Dermis blood vessel endothelial cell (primary cell): ENCODE measurements at places on chromosomes 3 and 15.
A peak's percentile ranks its signal among the peaks of the same experiment; 100 is the strongest.

DNA sequence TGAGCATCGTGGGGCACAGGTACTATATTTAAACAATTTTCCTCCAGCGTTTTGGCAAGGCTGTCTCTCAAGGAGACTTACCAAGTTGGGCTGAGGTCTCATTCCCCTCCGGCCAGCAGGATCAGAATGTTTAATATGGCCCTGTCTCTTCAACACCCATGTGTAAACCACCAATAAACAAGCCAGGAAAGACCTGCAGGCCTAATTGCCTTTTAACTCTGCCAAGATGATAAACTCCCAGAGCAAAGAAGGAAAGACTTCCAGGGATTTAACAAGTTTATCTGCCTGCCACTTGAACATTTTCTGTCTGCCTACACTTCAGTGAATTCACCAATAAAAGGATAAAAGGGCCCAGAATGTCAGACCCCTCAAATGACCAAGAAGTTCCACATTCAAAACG lies 130.3 kb upstream of the WNT5A start:
- no peak for DNase-seq

- DNase-seq, result no peak
Measured at GRCh38 chr3:113954091-113954685, 6.4 kb downstream of the ZDHHC23 start.

GRCh38 chr3:177642804-177643125 lies 445.5 kb upstream of the TBL1XR1 start:
- no peak for DNase-seq

GRCh38 chr3:52063026-52063723 lies 6.8 kb upstream of the DUSP7 start:
- no peak for DNase-seq

- DNase-seq, result no peak
Measured at GRCh38 chr3:96900031-96900430, 85.6 kb downstream of the EPHA6 start.

DNA sequence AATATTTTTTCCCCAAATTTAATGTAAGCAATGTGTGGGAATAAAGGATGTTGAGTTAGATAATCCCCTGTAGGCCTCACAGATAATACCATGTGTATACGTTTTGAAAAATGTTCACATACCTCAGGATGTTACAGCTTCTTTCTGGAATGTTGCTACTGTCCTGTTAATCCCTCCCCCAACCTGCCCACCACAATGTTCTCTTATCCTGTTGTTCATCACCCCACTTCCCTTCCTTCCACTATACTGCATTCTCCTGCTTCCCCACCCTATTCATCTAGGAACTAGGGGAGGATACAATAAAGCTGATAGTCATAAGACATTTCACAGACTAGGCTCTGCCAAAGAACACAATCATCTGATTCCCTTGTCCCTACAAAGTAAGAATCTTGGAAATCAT lies 92.1 kb downstream of the IGF2BP2 start:
- DNase-seq, result peak; percentile 94

DNA sequence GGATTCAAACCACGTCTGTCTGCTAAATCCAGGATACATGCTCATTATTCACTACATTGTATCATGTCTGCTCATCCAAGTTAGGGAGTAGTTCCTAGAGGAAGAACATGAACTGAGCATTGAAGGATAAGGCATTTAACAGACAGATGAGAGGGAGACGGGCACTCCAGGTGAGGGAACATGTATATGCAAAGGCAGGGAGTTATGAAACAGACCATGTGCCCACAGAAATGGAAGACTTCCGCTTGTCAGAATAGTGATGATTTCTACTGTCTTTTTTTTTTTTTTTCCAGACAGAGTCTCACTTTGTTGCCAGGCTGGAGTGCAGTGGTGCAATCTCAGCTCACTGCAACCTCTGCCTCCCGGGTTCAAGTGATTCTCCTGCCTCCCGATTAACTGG lies 5.0 kb upstream of the NDUFAF1 start:
- no peak for DNase-seq

GRCh38 chr3:23953523-23953922 lies 8.4 kb downstream of the NR1D2 start:
- DNase-seq, result no peak

- DNase-seq, result no peak
Measured at GRCh38 chr15:96807361-96807760, 476.9 kb downstream of the NR2F2 start.

DNA sequence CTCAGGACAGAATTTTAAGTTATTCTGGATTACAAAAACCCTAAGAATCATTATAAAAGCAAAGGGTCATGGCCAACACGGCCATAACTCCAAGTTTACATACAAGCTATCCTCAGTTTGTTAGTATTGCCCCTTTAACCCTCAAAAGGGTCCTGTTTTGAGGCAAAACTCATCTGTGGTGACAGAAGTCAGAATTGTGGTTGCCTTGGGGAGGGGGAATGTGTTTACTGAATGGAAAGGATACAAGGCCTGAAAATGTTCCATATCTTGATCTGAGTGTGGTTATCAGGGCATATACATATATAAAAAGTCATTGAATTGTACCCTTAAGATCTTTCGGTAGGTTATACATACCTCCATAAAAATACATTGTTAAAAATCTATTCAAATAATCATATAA lies 2.1 kb downstream of the SFMBT1 start:
- no peak for DNase-seq

- peak; percentile 75 for DNase-seq
Measured at GRCh38 chr15:74614744-74615507, 710 bp upstream of the CLK3 start.

- DNase-seq, result no peak
Measured at GRCh38 chr3:46245146-46245545, 2.9 kb downstream of the CCR3 start.

DNA sequence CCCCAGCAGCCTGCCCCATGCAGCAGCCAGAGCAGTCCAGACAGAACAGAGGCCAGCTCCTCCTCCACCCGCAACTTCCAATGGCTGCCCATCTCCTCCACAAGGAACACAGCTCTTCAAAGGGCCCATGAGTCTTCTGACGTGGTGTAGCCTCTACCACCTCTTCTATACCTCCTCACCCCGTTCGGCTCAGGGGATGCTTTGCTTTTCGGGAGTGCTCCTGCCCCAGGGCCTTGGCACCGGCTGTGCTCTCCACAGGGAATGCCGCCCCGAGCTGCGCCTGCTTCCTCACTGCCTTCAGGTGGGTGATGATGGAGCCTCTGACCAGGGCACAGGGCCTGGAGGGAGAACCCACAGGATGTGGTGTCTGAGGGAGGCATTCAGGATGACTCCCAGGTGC lies 14.6 kb downstream of the DNAJB8 start:
- DNase-seq, result no peak

GRCh38 chr3:161913786-161914389 lies 417.3 kb downstream of the OTOL1 start:
- peak; percentile 35 for DNase-seq

DNA sequence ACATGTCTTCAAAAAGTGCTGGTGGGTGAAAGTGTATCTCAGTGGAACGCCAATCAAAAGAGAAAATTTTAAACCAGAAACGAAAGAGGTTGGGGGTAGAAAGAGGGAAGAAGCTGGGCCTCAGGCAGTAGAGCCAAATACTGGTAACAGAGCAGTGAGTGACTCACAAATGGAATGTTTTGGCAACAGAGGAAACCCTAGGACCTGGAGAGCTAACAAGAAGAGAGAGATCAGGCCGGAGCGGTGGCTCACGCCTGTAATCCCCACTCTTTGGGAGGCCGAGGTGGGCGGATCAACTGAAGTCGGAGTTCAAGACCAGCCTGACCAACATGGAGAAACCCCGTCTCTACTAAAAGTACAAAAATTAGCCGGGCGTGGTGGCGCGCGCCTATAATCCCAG lies 450.8 kb upstream of the NAALADL2 start:
- no peak for DNase-seq

DNA sequence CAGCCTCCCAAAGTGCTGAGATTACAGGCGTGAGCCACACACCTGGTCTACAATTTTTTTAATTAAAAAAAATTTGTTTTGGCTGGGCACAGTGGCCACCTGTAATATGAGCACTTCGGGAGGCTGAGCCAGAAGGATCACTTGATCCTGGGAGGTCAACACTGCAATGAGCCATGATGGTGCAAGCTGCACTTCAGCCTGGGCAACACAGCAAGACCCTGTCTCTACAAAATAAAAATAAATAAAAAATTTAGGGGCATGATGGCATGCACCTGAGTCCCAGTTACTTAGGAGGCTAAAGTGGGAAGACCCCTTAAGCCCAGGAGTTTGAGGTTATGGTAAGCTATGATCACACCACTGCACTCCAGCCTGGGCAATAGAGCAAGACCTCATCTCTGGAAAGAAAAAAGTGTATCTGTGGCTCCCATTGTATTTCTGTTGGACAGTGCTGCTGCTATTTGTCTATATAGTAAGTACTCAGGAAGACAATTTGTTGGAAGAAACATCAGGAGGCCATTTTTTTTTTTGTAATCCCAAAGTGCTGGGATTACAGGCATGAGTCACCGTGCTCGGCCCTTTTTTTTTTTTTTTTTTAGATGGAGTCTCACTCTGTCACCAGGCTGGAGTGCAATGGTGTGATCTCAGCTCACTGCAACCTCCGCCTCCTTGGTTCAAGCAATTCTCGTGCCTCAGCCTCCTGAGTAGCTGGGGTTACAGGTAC lies 27.5 kb upstream of the SH3BP5 start:
- DNase-seq, result no peak

- no peak for DNase-seq
Measured at GRCh38 chr3:149462581-149463011, 11.9 kb upstream of the TM4SF4 start.

- DNase-seq, result no peak
Measured at GRCh38 chr3:134552784-134553183, 66.9 kb downstream of the CEP63 start.

DNA sequence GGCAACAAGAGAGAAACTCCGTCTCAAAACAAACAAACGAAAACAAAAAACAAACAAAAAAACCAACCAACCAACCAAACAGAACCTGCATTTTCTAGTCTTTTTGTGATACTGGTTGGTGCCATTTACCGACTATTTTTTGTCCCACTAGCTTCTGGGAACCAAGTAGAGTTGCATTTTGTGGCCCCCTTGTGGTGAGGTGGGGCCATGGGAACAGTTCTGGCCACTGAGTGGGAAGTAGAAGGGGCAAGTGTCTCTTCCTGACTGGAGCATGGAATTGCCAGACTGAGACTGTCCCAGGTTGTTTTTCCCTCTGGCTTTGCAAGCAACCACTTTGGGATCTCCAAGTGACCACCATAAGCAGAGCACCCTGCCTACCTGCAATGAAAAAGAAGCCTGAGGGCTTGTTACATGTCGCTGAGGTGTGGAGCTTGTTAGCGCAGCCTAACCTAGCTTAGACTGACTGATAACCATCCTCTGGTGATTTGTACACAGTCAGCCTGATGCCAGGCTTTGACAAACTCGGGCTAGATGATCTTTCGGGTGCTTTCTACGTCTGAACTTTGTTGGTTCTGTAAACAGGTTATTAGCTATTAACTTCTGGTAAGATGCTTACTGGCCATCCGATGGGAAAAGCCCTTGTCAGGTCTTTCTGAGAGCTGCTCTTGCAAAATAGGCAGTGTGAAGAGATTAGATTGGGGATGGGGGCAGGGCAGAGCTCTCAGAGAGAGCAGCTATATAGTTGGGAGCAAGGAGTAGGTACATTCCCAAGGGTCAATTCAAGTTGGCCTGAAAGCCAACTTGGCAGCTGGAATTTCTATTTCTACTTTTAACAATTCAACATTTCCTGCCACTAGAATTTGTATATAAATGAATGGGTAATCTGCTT lies 172.2 kb downstream of the SSR3 start:
- DNase-seq, result peak; percentile 77

DNA sequence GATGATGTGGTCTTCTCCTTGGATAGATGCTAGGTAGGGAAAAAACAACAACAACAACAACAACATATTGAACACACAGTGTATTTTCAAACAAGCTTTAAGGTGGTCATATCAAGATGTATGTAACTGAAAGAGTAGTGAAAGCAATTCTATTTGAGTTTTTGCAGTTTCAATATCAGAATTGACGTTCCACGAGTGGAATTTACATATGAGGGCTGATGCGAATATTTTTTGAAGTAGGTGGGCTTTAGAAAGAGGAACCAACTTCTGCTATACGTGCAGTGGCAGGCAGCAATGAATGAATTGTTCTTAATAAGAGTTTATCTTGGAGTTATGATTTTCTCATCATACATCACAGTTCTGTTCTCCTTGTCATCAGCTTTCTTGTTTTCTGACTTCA lies 151.9 kb upstream of the CNTN3 start:
- no peak for DNase-seq

DNA sequence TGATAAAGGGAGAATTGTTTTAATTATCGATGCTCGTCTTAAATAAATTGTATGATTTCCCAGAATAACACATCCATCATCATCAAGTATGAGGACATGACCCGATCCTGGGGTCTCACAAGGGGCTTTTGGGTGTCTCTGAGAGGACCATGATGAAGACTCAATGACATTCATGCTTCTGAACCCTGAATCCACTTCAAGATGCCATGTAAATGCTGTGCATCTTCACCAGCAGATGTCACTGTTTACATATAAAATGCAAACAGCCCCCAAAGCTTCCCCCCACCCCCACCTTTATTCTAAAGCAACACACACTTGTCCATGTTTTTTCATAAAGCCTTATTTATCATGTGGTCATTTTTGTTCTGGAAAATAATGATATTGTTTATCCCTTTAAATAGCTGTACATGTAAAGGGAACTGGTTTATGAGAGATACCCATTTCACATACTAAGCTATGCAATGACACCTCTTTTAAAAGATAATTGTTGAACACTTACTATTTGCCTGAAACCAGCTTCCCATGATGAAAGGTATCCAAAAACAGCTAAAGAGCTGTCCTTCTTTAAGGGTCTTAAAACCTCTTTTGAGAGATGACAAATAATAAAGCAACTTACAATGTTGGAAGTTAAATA lies 69.7 kb upstream of the UBE3A start:
- DNase-seq, result peak; percentile 32

DNA sequence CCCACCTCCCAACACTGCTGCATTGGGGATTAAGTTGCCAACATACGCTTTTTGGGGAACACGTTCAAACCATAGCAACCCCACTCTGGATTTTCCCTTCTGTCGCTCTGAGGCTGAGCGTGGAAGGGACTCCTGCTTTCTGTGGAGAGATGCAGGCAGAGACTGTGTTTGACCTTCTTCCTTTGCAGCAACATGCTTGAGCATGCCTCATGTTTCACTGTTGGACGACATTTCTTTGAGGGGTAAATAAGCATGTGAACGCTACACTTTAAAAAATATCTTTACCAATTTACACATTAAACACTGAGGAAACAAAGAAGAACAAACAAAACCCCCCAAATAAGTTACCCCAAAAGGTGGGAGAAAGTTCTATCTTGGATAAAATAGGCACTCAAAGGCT lies 14.2 kb upstream of the MAPK6 start:
- no peak for DNase-seq

DNA sequence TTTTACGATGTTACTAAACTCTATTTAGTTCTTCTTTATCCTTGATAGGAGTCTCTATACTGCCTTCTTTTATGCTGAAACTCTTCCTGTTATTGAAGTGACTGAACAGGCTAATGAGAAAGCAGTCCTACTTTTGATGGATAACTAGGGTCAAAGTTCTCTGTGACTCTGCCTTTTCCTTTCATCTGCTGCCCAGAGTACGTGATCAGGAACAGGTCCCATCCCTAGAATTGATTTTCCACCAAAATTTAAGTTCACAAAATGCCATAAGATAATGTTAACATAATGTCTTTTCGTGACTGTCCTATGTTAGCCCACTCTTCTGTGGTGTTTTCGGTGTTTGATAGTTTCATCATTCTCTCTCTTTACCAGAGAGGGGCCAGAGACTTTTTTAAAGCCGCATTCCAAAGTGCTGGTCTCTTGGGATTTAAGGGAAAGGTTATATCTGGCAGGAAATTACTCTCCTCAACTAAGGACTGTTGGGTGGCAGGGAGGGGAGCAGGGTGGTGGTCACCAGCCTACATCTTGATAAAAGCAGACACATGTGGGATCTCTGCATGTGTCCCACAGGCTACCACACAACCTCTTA lies 50.3 kb upstream of the PLXND1 start:
- DNase-seq, result peak; percentile 25
